ENCODE measurements at places on chromosomes 7 and 10.
A peak's percentile ranks its signal among the peaks of the same experiment; 100 is the strongest.

GRCh38 chr10:50601974-50602373 lies 21.8 kb downstream of the SGMS1 start:
- DNase-seq, result no peak

GRCh38 chr7:609365-609764 lies 89.7 kb upstream of the PDGFA start:
- DNase-seq, result no peak

- no peak for DNase-seq
Measured at GRCh38 chr10:66695046-66695445, 230.8 kb upstream of the LRRTM3 start.

DNA sequence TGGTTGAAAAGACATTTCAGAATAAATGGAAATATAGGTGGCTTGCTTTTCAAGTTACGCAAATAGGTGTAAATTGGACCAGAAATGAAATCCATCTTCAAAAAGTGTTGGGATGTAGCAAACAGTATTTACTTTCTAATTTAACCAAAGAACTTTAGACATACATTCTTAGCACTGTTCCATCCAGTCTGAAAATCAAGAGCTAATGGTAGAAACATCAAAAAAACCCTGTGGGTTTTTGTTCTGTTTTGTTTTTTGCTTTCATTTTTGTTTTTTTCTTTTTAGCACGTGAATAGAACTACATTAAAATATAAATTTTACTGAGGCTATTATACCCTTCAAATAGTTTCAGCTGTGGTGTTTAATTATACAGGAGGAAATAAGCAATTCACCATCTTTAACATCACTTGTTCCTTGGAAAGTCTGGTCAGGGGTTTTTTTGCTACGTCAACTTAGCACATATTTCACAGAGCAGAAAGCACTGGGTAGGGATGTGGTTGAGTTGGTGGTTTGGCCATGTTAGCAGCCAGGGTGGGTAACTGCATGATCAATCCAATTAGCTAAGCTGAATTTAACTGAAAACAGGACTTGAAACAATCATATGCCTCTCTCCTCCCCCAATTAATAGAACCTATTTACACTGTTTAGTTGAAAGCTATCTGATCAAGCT lies 275.4 kb upstream of the PFKP start:
- DNase-seq, result no peak

- peak; percentile 44 for DNase-seq
Measured at GRCh38 chr7:12518920-12519681, 51.4 kb upstream of the SCIN start.

- DNase-seq, result no peak
Measured at GRCh38 chr10:34727595-34728033, 87.5 kb downstream of the PARD3 start.

DNA sequence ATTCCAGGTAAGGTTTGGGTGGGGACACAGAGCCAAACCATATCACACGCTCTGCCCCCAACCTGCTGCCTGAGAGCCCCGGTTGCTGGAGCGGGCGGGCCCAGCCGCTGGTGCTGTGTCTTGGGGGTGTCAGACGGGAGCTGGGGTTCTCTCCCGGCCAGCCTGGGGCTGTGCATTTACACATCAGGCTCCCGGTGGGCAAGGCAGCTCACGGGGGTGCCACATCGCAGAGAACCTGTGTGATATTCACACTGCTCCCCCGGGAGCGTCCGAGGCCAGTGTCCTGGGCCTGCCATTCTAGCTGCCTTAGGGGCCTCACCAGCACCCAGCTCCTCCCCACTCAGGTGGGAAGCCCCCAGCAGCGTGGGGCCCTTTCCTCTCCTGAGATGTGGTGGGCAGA lies 35.6 kb upstream of the ADGRA1 start:
- DNase-seq, result no peak

- DNase-seq, result peak; percentile 57
Measured at GRCh38 chr7:84040355-84040754, 154.2 kb downstream of the SEMA3A start.

DNA sequence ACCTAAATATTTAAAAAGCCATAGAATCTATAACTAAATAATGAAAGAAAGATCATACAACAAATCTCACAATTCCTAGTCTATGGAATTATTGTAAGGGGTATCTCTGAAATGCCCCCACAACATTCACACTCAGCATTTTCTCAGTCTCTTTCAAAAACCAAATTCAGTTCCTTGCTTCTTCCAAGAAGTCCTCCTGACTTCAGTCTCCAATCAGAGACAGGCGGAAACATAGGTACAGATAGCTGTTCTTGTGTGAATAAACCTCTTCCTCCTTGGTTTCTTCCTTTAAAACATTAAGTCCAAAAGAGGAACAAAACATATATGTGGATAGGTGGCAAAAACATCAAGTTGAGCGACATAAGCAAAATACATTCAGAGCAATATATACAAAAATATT lies 13.9 kb upstream of the FBXW4 start:
- DNase-seq, result no peak

- DNase-seq, result no peak
Measured at GRCh38 chr7:20697351-20697750, 81.9 kb downstream of the ABCB5 start.

DNA sequence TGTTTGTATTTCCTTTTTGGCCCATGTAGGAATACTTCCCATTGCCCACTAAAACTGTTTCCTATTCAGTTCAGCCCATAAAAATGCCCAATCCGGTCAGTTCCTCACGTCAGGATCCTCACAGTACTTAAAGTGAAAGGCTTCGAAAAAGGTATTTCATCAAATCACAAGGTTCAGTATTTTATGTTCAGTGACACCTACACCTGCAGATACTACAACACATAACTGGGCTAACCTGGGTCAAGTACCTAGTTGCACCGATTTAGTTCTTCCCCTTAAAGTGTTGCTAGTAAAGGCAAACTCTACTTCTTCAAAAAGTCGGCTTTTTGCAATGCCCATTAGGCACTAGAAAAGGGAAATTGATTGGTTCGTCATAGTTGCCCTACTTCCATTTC lies 1.1 kb downstream of the SNX13 start:
- DNase-seq, result no peak

DNA sequence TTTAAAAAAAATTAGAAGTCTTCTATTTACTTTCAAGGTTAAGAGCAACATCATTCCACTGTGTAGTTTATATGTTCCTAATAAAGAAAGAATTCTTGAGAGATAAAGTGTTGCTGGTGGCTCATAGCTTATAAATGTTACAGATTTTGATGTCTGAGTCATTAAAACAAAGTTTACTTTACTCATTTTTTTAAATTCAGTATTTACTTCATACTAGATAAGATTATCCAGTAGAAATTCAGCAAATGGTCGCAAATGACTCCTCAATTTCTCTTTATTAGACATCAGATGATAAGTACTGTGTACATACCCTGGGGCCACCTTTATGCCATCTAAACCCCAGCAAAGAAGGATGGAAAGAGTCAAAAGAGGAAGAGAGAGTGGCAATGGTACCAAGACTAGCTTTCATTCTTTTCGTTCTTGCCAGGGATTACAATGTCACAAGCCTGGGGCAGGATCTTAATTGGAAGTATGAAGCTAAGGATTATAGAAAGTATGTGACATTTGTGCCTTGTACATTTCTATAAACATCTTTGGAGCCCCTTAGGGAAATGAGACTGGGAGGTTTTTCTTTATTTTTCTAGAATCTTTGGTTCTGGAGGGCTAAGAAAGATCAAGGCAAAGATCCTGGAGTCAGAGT lies 206.1 kb downstream of the CHRM2 start:
- DNase-seq, result no peak

- DNase-seq, result no peak
Measured at GRCh38 chr10:113666682-113667252, 2.9 kb upstream of the NRAP start.

DNA sequence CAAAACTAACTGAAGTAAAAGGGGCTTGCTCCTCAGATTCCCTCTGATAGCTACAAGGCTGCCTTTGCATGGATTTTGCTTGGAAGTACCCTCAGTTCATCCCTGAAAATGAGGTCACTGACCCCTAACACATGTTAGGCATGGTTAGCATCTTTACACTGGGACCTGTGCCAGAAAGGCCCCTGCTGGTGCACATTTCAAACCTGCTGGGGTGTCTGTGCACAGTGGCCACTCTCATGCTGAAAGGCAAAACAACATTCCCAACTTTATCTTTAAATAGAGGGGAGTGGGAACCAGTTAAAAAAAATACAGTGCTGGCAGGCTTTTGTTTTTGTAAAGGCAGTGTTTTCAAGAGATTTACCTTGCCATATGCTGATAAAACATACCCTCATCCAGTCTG lies 99.1 kb downstream of the ANK3 start:
- DNase-seq, result peak; percentile 75

DNA sequence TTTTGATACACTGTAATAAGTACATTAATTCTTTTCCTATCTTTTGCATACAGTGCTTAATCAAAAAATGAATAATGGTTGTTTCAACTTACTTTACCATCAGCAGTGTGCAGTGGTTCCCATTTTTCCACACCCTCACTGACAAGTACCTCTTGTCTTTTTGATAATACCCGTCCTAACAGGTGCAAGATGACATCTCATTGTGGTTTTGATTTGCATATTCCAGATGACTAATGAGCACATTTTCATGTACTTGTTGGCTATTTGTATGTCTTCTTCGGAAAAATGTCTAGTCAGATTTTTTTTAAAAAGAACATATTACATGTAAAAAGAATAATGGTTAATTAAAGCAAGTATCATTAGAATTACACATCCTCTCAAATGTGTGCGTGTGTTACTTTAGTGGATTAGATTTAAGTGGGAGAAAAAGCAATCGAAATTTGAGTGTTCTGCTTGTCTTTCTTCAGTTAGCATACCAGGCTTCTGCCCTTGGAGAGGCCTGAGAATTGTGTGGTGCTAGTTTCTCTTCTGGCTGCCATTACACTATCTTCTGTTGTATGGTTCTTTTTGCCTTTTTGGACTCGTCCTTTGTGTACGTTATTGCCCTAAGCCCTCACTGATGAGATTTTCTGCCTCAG lies 291.2 kb downstream of the AUTS2 start:
- no peak for DNase-seq

DNA sequence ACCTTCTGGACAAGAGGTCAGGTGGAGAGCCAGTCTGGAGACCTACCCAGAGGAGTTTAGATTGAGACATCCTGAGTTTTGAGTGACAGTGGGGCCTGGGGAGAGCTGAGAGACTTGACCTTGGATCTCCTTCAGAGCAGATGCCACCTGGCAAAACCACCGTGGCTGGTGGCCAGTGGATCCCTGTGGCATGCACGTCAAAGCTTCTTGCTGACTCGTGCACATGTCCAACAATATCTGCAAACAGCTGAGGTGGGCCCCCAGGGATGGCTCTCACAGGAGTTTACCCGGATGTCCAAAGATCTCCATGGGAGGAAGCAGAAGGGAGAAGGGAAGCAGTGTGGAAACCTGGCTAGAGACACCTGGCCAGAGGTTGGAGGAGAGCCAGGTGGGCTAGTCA lies 230.5 kb downstream of the FANK1 start:
- DNase-seq, result no peak

- DNase-seq, result no peak
Measured at GRCh38 chr10:96858706-96859050, 26.6 kb downstream of the LCOR start.

DNA sequence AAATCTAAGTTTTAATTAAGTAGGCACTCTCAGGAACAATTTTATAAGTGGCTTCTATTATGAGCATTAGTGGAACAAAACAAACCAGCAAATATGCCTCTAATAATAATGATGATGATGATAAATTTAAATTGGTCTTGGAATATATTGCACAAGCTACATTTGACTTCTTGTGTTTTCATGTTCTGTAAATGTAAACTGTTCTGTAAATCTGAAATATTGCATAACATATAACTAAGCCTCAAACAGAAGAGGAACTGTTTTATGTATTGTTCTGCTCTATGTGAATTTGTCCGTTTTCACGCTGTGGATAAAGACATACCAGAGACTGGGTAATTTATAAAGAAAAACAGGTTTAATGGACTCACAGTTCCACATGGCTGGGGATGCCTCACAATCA lies 625.2 kb upstream of the CELF2 start:
- no peak for DNase-seq

- DNase-seq, result no peak
Measured at GRCh38 chr7:41189866-41190265, 513.0 kb downstream of the INHBA start.

GRCh38 chr10:77906951-77907421 lies 19.6 kb downstream of the DLG5 start:
- no peak for DNase-seq

- DNase-seq, result no peak
Measured at GRCh38 chr10:132724446-132724845, 61.5 kb downstream of the NKX6-2 start.

DNA sequence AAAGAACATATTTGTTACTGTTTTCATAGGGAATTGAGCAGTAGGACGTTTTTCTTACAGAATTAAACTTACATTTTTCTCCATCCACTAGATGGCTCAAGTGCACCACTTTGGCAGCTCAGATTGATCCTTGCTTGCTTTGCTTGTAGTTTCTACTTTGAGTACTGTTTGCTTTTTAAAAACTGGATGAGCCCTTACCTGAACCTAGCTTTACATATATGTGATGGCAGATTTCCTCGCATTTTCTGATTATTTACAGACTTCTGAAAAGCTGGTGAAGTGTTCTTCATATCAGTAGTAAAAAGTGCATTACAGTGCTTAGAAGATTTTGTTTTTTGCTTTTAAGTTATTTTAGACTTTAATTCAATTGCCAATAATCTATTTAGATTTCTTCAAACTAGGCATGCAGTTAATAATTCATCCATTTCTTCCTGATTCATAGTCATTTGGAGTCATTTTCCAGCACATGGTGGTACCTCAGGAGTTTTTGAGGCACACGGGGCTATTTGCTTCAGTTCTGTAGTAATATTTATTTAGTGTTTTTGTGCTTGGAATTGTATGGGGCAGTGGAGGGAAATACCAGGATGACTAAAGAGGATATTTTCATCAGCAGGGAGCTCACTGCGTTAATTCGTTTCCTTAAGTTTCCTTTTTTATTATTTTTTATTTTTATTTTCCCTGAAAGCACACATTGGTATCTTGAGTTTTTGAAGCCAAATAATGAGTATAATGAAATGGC lies 57.3 kb downstream of the MAPK8 start:
- peak; percentile 31 for DNase-seq

DNA sequence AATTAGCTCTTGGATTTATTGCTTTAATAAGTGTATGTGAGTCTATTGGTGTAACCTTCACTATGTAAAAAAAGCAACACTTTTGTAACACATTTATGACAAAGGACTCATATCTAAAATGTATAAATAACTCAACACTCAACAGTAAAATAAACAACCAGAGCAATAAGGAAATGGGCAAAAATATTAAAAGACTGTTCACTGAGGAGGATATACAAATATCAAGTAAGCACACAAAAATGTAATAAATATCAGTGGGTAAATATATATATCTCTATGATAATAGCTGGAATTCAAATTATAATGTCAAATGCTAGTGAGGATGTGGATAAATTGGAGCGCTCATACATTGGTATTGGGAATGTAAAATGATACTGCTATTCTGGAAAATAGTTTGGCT lies 53.0 kb downstream of the HDAC9 start:
- no peak for DNase-seq

DNA sequence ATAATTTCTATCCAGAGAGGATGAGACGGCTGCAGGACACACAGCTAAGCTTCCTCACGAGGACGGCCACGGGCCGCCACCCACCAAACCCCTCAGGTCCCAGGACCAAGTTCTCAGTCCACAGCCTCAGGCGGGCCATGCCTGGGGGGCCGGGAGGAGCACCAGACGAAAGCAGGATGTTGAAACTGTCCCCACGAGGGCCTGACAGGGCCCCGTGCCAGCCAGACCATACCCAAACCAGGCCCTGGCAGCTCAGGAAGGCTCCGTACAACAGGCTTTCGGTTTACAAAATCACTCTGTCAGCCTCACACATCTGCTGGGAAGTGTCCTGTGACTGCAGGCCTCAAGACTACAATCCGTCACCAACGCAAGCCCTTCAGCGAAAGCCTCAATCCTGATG lies 14.5 kb downstream of the TUBGCP2 start:
- no peak for DNase-seq

Measured in BE2C (cell line).